Right ventricle myocardium inferior (tissue), 1 donor: ENCODE measurements at places on chromosomes 13 and 19. TPM values are rescaled to one million over a fixed set of nuclear protein-coding genes. Genes with fewer than 3 reads are reported as not detected.

FBN3 gene
- total RNA-seq, result not detected

- no peak for DNase-seq
Observed at GRCh38 chr13:40605573-40605972, 60.9 kb downstream of the FOXO1 start.

DNA sequence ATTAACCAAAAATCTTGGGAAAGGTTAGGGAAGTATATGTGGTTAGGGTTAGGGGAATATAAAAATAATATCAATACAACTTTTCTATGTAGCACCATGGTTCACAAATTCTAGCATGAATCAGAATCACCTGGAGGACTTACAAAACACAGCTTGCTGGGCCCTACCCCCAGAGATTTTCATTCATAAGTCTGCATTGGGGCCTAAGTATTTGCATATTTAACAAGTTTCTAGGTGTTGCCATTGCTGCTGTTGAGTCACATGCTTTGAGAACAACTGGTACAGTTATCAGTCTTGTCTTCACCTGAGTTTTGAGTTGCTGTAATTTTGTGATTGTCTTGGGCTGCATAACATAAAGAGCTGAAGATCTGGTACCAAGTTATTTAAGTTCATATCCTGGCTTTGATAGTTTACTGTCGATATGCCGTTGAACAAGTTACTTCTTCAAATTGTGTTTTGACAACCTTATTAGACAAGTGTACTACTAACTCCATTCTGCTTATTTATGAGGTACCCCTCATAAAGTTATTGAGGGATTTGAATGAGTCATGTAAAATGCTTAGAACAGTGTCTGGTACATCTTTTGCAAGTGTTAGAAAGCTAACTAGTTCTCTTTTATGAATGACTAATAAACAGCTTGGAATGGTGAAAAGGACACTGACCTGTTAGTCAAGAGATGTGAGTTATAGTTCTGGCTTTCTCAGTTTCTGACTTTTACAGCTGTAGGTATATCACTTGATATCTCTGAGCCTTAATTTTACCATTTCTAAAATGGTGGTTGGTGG is 132.9 kb downstream of the PAN3 start:
- DNase-seq, result no peak

DNA sequence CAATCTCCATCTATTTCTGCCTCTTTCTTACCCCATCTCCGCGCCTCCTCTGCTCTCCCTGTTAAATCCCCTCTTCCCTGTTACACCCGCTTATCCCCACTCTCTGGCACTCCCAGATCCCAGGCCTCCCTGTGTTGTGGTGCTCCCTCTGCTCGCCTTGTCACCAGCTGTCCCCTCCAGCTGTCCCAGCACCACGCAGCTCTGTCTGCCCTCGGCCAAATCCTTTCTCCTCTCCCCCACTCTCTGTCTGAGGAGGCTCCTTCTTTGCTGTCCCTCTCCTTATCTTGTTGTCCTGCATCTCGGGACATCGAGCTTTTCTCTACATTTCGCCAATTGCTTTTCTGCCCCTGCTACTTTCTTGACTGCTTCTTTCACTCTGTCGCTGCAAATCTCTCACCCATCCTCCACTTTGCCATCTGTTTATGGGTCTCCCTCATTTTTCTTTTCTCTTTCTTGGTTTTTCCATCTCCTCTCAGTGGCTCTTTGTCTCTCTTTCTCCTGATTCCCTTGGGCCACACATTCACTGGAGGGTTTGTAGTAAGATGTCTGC is 941 bp downstream of the ZNF160 start:
- no peak for DNase-seq

CCDC8 gene
- total RNA-seq, result 28.9 TPM

GRCh38 chr19:35055715-35056179 is 14.2 kb downstream of the HPN start:
- no peak for DNase-seq

GJA3 gene
- total RNA-seq, result 17.9 TPM

GRCh38 chr19:52171321-52172169 is at the start of gene ZNF836:
ZNF836 (minus strand) TSS chr19:52171621; CDS start chr19:52168072, 3,549 bp downstream.
- DNase-seq, result peak; percentile 94

- no peak for DNase-seq
Observed at GRCh38 chr19:40322951-40323615, 25.1 kb downstream of the C19orf47 start.

- DNase-seq, result no peak
Observed at GRCh38 chr13:72970956-72971355, 87.8 kb upstream of the KLF5 start.

- no peak for DNase-seq
Observed at GRCh38 chr13:76338003-76338402, 548.2 kb downstream of the KCTD12 start.

MAST1 gene
- total RNA-seq, result 0.22 TPM

PRRG2 gene
- total RNA-seq, result 0.76 TPM

DNA sequence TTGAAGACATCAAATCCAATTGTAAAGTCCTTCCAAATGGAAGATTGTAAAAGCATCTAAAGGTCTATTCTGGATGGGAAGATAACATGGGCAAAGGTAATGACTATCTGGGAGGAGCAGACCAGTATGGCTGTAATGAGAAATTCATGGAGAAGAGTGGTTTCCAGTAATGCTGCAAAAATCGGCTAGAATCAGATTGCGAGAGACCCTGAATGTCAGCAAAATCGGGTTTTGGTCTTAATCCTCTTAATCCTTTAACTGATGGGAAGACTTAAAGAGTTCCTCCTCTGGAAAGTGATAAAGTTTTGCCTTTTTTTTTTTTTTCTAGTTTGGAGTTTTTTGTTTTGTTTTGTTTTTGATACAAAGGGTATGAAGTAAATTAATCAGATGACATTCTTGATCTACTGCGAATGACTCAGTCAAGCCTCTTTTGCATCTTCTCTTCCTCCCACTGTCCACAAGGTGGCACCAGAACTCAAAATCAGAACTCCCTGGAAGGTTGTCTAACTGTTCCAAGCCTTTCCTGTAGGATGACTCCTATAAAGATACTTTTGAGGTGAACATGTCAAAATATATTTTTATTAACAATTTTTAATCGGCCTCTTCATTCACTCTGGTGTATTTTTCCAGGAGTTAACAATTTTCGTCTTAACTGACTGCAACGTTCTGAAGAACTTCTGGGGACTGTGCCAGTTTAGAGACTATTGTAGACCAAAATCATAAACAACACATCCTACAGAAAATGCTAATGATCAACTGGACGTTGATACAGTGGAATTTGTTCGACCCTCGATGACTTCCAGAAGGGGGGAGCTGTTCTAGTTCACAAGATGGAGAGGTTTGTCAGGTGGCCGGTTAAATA is 213.3 kb upstream of the MIR17HG start:
- DNase-seq, result no peak

KASH5 gene
- total RNA-seq, result not detected

ADAMTSL5 gene
- 22.9 TPM for total RNA-seq

GRCh38 chr19:16559780-16560276 is 12.4 kb downstream of the SLC35E1 start:
- DNase-seq, result peak; percentile 25

- no peak for DNase-seq
Observed at GRCh38 chr19:17323964-17324332, 10.7 kb downstream of the ANO8 start.

SIGLEC9 gene
- 2.9 TPM for total RNA-seq

C13orf42 gene
- total RNA-seq, result not detected

- DNase-seq, result no peak
Observed at GRCh38 chr13:84130495-84131114, 248.3 kb upstream of the SLITRK1 start.

CEACAM1 gene
- total RNA-seq, result 4.3 TPM

GRCh38 chr13:79287939-79288795 is 117.9 kb downstream of the RBM26 start:
- no peak for DNase-seq

LRRC63 gene
- not detected for total RNA-seq

SMG9 gene
- 15.7 TPM for total RNA-seq

DNA sequence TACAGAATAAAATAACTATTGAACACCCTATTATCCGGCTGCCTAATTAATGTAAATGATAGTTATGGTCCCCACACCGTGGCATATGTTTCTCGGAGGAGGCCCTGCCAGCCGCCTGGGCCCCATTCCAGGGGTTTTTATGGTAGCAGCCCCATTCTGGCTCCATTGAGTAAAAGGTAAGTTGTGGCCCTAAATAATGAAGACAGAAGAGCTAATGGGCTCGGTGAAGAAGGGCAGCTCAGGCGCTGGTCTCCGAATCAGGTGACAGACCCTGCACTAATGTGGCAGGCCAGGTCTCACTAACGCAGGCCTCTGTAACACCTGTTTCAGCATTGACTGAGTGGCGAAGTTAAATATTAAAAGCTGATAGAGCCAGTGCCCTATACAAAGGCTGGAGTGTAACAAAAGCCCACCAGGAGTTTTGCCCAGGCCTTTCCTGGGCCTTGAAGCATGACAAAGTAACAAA is 19.1 kb downstream of the POP4 start:
- DNase-seq, result no peak

DNA sequence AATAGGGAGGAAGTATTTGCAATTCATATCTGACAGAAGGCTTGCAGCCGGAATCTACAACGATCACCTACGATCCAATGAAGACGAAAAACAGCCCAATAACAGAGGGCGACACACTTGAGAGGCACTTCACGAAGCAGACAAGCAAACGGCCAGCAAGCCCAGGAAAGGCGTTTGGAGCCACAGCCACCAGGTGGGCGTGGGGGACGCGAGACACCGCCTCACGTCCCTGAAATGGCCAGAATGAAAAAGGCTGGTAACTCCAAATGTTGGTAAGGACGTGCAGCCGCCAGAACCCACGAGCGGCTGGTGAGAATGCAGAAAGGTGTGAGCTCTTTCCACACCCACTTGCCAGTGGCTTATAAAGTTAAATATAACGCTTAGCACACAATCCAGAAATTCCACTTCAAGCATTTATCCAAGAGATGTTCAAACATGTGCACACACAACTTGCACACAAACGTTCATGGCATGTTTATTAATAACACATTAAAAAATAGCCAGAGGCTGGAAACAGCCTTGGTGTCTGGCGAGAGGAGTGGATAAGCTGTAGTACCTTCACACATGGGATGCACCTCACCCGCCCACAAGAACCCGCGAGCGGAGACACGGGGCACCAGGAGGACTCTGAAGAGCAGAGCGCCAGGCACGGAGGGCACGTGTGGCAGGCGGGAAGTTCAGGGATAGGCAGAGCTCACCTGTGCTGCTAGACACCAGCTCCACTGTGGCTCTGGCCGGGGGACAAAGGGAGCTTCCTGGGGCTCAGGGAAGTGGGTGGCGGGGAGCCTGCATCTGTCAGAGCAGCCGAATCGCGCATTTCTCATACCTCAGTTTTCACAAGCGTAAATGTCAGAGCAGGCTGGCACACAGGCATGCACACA is 89.3 kb downstream of the SPACA7 start:
- no peak for DNase-seq
